NCI-H187 treated with DMSO at 0.1 percent for 48 hours (cell line): ENCODE measurements at places on chromosomes 1 and 21.

GRCh38 chr1:10001016-10001665 is 4.1 kb downstream of the RBP7 start:
- DNase-seq: no peak

DNA sequence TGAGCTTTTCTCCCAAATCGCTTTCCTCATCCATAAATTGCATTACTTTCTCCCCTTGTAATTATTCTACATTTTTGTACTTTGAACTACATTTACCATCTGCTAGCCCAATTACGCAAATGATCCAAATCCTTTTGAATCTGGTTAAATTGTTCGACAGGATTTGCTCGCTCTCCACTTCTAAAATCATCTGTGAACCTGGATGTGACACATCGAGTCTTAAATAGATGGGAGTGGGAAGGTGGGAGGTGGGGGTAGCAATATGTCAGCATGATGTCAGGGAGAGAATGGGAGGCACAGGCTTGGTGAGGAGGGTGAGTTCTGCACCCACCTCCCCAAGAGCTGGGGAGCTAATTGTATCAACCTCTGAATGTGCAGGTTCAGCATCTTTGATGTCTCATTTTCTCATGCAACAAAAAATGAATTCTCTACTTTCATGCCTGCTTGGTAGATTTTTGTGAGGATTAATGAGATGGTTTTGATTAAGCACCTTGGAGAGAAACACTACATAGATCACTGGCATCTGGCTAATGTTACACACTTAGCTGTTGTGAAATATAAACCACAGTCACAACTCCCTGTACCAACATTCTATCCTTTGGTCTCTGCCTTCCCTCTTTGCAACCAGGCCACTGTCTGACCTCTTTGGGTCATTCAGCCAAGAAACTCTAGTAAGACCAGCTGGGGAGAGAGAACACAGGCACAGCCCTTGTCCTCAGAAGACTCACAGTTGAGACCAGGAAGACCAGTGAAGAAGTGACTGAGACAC is 165.1 kb downstream of the DAB1 start:
- no peak for DNase-seq

- DNase-seq: no peak
These were observed 42.1 kb upstream of the DNAJC6 start for GRCh38 chr1:65267271-65267670.

- no peak for DNase-seq
These were observed 29.1 kb upstream of the ATP2B4 start for GRCh38 chr1:203597331-203598090.

- no peak for DNase-seq
These were observed 103.7 kb downstream of the NCAM2 start for GRCh38 chr21:21101911-21102310.

DNA sequence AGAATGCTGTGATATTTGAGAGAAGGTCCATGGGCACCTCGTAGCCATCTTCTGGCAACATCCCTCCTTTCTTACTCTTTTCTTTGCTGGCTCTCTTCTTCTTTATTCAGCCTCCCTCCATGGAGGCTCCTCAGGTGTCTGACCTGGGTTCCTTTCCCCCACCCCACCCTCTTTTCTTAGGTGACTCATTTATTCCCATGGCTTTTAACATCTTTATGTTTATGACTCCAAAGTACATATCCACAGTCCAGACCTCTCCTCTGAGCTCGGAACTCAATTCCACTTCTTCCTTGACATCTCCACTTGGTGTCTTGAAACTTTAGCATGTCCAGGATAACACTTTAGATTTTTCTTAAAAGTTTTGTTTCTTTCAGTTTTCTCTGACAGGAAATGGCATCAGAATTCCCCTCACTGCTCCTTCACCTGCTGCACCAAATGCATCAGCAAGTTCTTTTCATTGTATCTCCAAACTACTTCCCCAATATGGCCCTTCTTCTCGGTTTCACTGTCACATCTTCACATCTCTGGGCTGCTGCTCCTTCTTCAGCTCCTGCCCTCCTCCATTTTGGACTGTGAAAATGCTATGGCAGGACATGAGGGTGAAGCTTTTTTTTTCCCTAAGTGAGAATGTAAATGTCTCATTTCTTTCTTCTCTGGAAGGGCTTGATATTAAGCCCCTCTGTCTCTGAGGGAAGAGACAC is 95.9 kb downstream of the GIPC2 start:
- no peak for DNase-seq

- no peak for DNase-seq
These were observed 6.4 kb upstream of the E2F2 start for GRCh38 chr1:23537296-23537973.

DNA sequence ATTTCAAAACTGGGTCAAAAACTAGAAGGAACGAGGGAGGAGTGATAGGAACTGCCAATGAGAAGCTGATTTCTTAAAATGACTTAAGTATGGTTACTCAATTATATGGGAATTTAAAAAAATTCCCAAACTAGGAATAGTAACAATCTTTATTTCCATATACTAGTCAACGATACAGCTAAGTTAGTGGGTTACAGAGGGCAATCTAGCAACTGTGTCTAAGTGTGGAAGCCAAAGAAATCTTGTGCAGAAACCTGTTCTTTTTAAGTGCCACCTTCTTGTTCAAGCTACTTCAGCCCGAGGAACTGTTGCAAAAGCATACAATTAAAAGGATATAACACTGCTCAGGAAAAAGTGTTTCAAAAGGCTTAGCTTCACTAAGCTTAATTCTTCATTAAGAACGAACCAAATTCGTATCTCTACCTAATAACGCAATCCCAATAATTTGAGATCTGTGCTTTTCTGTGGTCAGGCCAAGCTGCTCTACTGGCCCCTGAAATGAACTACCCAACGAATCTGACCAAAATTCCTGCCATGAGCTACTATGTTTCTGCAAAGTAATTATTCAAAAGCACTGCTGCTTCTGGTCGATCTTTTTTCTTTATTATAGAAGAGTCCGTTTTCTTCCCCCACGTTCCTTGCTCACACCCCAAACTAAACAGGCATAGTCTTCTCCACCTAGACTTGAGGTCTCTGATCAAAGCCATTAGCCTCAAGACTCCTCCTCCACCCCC is 1.8 kb downstream of the USP24 start:
- DNase-seq: no peak

GRCh38 chr1:16378443-16378842 is 11.4 kb downstream of the SZRD1 start:
- DNase-seq: no peak

DNA sequence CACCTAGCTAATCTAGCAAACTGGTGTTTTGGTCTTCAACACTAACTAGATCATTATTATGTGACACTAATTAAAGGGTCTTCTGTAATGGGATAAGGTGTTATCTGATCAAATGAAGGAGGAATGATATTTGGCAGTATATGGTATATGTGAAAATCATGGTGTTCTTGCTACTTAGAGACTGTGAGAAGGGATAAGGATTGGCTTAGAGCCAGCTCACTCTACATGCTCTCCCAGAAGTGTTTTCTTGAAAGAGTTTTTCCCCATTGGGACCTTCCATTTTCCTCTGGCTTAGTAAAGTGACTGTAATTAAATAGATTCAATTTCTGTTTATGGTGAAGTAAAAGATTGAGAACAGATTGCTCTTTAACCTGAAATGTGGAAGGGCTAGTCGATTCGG is 71.2 kb upstream of the RGL1 start:
- DNase-seq: no peak

- no peak for DNase-seq
These were observed 638.7 kb upstream of the RGS18 start for GRCh38 chr1:191519519-191519918.

- no peak for DNase-seq
These were observed 1.0 kb downstream of the HPCAL4 start for GRCh38 chr1:39690225-39690624.

- no peak for DNase-seq
These were observed 277.4 kb downstream of the ZNF648 start for GRCh38 chr1:181784039-181784683.

- DNase-seq: no peak
These were observed 658.6 kb downstream of the AMY1C start for GRCh38 chr1:104408268-104408667.
